ENCODE measurements at places on chromosomes 4 and X. TPM values are rescaled to one million over a fixed set of nuclear protein-coding genes. Genes with fewer than 3 reads are reported as not detected.
A peak's percentile ranks its signal among the peaks of the same experiment; 100 is the strongest.

DNA sequence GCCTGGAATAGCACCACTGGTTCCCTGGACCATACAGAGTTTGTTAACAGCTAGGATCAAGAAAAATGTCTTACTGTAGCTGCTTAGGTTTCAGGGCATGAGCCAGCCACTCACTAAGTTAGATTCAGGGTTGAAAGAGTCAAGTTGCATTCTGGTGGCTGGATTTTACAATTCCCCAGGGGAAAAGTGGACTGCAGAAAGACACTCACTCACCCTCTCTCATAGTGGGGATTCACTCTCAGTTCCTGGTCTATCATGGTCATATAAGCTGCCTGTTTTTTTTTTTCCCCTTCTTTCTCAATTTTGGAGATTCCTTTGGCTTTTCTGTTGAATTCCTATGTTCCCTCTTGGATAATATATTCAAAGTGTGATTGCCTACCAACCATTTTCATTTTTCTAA, 744.2 kb upstream of the GRIA3 start:
- no peak for DNase-seq

ETDA gene
- not detected for total RNA-seq

GRCh38 chr4:2423695-2424094, 4.9 kb downstream of the CFAP99 start:
- DNase-seq = no peak

DNA sequence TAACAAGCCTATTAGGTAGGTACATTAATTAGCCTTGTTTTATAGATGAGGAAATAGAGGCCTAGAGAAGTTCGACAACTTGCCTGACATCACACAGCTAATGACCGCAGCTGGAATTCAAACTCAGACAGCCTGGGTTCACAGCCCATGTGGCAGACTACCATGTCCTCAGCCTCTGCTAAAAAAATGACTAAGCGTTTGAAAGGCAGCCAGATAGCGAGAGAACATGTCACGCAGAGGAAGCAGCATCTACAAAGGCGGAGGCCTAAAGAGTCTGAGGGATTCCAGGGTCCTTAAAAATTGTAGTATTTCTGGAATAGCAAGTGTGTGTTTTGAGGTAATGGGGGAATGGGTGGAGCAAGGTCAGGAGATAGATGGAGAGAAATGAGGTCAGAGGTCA, 33.2 kb upstream of the BMP15 start:
- no peak for DNase-seq

TLR1 gene
- 8.9 TPM for total RNA-seq

DNA sequence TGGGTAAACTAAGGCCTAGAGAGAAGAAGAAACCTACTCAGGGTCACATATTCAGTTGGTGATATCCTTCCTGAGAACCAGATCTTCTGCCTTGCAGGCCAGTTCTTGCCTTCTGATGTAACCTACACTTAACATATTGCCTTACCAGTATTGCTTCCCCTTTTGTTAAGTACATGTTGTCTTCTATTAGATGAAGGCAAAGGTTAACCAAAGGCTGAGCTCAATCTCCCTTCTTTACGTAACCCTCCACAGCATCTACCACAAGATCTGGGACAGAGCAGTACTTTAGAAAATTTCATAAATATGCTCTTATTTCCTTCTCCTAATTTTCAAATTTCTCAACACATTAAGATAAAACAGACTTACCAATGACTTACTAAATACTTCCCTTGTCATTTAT, 474.4 kb downstream of the SH2D1A start:
- DNase-seq = no peak

DNA sequence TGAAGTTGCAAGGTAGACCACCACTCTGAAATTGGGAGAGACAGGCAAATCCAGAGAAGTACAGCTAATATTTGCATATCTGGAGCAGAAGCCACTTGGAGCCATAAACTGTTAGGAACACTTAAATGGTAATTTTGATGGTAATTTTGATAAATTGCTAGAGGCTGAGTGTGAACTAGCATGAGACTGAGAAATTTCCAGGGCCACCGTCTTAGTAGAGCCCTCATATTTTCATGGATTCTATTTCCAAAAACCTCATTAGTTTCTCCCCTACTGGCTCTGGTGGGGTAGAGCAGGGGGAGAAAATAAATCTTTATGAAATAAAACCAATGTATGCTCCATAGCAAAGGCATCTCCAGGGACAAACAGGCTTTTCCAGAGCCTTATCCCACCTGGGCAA, 429.4 kb upstream of the DIPK2B start:
- no peak for DNase-seq

DNA sequence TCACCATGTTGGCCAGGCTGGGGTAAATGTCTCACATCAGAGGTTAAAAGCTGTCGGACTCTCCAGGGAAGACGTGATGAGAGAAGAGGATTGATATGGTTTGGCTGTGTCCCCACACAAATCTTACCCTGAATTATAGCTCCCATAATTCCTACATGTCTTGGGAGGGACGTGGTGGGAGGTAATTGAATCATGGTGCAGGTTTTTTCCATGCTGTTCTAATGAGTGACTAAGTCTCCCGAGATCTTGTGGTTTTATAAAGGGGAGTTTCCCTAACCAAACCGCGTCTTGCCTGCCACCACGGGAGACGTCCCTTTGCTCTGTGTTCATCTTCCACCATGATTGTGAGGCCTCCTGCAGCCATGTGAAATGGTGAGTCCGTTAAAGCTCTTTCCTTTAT, 64.4 kb downstream of the ASMT start:
- no peak for DNase-seq

DNA sequence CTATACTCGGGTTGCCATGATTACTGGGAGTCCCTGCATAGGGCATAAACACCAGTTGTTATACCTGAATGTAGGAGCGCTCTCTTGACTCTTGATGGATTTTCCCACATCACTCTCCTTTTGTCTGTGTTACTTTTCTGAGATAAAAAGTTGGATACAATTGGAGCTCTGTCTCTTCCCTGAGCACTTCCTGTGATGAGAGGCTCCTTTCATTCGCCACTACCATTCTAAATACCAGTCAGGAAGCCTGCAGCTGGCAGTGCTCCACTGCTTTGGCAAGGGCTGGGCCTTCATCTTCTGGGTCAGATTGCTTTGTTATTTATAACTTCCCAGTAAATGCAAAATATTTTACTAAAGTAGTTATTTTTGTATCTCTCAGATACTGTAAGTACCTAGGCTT, 13.9 kb downstream of the TCEANC start:
- no peak for DNase-seq

DNA sequence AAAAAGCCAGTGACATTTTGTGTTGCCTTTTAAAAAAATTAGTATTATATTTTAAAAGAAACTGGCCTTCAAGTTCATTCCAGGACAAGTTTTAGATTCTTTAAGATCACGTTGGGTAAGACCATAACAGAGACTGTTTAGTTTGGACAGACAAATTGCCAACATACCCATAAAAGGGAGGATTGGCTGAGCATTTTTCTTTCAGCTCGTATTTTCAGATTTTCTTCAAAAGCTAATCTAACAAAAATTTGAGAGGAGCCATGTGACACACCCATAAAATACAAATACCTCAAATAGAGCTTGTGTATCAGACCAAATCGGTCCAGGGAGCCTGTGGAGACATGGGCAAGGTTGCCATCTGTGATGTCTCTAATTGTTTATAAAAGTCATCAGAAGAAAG, 74.6 kb upstream of the C1QTNF7 start:
- no peak for DNase-seq

RXFP1 gene
- total RNA-seq = not detected

PROM1 gene
- 8.1 TPM for total RNA-seq

GRCh38 chr4:123505095-123506010, 108.8 kb downstream of the SPRY1 start:
- peak; percentile 66 for DNase-seq

GRCh38 chr4:589219-589963, 13.3 kb upstream of the TMEM271 start:
- no peak for DNase-seq

All from right atrium auricular region (tissue), 2 donors.